ENCODE measurements at places on chromosomes 7 and 10. TPM values are rescaled to one million over a fixed set of nuclear protein-coding genes. Genes with fewer than 3 reads are reported as not detected.
A peak's percentile ranks its signal among the peaks of the same experiment; 100 is the strongest.

- no peaks in the 10 kb centered on the region for H3K27me3 ChIP-seq
- H3K36me3 ChIP-seq: no peaks in the 10 kb centered on the region
- no peak overlapping the region for H3K4me3 ChIP-seq
- H3K27ac ChIP-seq: no peak overlapping the region
Measured at GRCh38 chr10:84683550-84683949, 355.2 kb downstream of the CCSER2 start.

- H3K36me3 ChIP-seq: no peaks in the 10 kb centered on the region
- no peak for DNase-seq
- no peak overlapping the region for H3K27ac ChIP-seq
Measured at GRCh38 chr7:121500360-121501058, 104.4 kb upstream of the FAM3C start.

- no peak overlapping the region for H3K4me3 ChIP-seq
- H3K27me3 ChIP-seq: no peaks in the 10 kb centered on the region
- no peaks in the 10 kb centered on the region for H3K4me1 ChIP-seq
- H3K27ac ChIP-seq: no peak overlapping the region
- no peak for DNase-seq
Measured at GRCh38 chr7:102883098-102883860, 29.5 kb upstream of the LRRC17 start.

GRCh38 chr10:56632537-56632936, 271.5 kb upstream of the ZWINT start:
- no peak overlapping the region for H3K4me3 ChIP-seq
- H3K27ac ChIP-seq: no peak overlapping the region
- no peaks in the 10 kb centered on the region for H3K27me3 ChIP-seq
- no peaks in the 10 kb centered on the region for H3K36me3 ChIP-seq
- no peaks in the 10 kb centered on the region for H3K4me1 ChIP-seq

GRCh38 chr10:115167751-115168150, 74.6 kb downstream of the ATRNL1 start:
- H3K4me3 ChIP-seq: no peak overlapping the region
- no peaks in the 10 kb centered on the region for H3K36me3 ChIP-seq
- H3K27ac ChIP-seq: no peak overlapping the region
- DNase-seq: no peak

GRCh38 chr7:41708581-41709358, 5.9 kb upstream of the INHBA start:
- H3K4me3 ChIP-seq: no peak overlapping the region
- peaks cover 12% of the 10 kb centered on the region for H3K4me1 ChIP-seq
- H3K27ac ChIP-seq: no peak overlapping the region
- no peaks in the 10 kb centered on the region for H3K36me3 ChIP-seq
- no peak for DNase-seq
- H3K27me3 ChIP-seq: no peaks in the 10 kb centered on the region

- DNase-seq: peak; percentile 5
- H3K27me3 ChIP-seq: no peaks in the 10 kb centered on the region
- no peaks in the 10 kb centered on the region for H3K36me3 ChIP-seq
- no peaks in the 10 kb centered on the region for H3K4me1 ChIP-seq
- no peak overlapping the region for H3K4me3 ChIP-seq
- H3K27ac ChIP-seq: no peak overlapping the region
Measured at GRCh38 chr10:6061056-6061455, 1.1 kb downstream of the IL2RA start.

The GNG11 gene
- 34.2 TPM for polyA plus RNA-seq

The YKT6 gene
- polyA plus RNA-seq: 63.1 TPM

The KLHDC10 gene
- polyA plus RNA-seq: 7.8 TPM
